ENCODE measurements at places on chromosomes 2 and 18.

- no peak for DNase-seq
Measured at GRCh38 chr18:12309683-12310198, 1.7 kb downstream of the TUBB6 start.

- no peak for DNase-seq
Measured at GRCh38 chr2:212640428-212640827, 101.8 kb upstream of the ERBB4 start.

DNA sequence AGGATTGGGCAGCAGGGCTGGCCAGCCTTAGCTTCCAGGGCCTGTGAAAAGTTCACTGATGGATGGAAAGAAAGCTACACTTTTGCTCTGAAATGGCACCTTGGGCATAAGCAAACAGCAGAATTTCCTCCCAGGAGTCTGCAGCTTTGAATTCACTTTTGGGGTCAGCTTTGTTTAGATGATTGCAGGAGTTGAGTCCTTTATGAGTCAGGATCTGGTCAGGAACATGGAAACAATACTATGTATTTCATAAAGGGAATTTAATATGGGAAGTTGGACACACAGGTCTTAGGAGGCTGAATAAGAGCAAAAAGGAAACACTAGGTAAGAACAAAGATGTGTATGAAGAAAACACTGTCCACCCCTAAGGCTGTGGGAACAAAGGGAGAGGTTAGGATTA lies 345.3 kb downstream of the TSN start:
- DNase-seq: no peak

- no peak for DNase-seq
Measured at GRCh38 chr18:51623653-51624052, 426.2 kb upstream of the MEX3C start.

- DNase-seq: no peak
Measured at GRCh38 chr2:14750433-14750832, 117.9 kb downstream of the LRATD1 start.

GRCh38 chr2:169704160-169704708 lies 10.0 kb downstream of the PHOSPHO2 start:
- no peak for DNase-seq

- no peak for DNase-seq
Measured at GRCh38 chr2:136323195-136323594, 205.2 kb upstream of the CXCR4 start.

GRCh38 chr2:1685957-1686783 lies 58.1 kb downstream of the PXDN start:
- DNase-seq: no peak

DNA sequence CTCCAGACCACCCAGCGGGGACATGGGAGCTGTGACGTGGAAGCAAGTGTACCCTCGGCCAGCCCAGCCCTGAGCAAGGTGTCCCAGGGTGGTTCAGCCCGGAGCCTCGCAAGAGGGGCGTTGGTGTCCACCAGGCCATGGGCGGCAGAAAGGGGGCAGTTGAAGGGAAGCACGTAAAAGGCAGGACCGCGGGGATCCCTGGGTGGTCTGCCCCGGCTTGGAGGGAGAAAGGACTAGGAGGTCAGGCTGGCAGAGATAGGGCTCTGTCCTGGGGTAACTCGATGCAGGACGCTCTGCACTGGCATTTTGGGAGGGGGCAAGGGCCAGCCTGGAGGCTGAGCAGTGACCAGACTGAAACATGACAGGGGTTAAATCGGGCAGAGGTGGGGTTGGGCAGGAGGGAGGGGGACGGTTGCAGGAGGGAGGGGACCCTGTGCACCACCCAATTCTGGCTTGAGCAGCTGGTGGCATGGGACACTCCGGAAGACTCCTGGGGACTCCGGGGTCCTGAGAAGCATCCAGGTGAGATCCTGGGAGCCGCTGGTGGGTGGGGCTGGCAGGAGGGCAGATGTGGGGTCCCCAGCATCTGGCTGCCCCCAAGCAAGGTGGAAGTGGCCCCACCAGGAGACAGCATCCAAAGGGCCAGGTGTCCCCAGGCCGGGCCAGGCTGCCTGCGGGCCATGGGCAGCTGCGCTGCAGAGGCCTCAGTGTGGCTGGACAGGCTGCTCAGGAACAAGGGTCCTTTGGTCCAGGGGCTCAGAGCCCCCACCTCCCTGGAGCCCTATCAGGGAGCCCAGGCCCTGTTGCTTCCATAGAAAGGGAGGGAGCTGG lies 46.8 kb upstream of the GPC1 start:
- DNase-seq: no peak

DNA sequence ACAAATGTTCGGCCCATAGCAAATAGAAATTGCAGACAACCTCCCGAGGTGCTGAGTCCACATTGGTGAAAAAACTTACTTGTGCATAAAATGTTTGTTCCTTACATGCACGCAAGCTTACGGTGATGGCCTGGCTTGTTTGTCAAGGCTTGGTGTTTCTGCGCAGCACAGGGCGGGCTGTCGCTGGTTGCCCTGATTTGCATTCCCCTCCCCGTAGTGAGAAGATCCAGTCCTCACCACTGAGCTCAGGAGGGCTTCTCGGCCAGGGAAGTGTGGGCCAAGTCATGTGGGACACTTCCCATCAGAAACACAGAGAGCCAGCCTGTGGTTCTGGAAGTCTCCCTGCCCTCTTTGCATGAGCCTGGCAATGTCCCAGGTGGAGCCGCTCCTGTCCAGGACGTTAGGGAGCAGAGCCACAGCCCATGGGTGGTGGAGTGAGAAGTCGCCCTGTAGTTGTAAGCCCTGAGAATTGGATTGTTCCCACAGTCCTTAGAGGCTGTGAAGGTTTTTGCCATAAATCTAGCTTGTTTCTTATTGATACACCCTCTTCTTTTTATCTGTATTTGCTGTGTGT lies 152.7 kb downstream of the TWIST2 start:
- DNase-seq: no peak

DNA sequence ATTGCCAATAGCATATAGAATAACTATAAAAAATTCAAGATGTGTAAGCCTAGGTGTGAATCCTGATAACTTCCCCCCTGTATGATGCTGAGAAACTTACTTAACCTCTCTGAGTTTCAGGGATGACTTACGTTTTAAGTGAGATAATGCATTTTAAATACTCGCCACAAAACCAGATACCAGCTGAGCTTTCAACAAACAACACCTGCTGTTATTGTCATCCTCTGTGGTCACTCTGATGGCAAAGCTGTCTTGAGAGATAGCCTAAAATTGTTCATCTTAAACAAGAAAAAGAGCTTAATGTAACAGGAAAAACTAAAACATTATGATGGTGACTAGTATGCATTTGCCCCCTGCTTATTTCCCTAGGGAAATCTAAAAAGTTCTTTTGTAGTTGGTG lies 131.5 kb downstream of the RAD51AP2 start:
- no peak for DNase-seq

- DNase-seq: no peak
Measured at GRCh38 chr18:42850174-42851083, 265.1 kb downstream of the RIT2 start.

GRCh38 chr2:157900203-157900602 lies 24.1 kb upstream of the ACVR1 start:
- no peak for DNase-seq

DNA sequence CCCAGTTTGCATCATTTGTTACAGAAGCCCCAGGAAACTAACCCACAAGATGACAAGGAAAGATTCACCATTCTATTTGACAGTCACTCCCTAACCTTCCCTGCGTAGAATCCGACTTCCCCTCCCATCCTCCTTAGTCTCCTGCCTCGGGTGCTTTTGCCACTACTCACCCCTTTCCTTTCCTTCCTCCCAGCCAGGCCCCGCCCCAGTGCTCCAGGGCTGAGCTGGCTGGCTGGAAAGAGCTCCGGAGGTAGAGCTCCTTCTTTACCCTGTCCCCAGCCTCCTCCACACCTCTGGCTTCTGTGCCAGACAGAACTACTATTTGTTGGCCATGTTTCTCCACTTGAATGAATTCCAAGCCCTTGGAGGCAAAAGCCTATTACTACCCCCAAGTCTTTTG lies 317.6 kb upstream of the NCKAP5 start:
- DNase-seq: no peak

GRCh38 chr2:28280619-28281018 lies 112.0 kb upstream of the FOSL2 start:
- DNase-seq: no peak

GRCh38 chr18:48490641-48491293 lies 48.1 kb upstream of the CTIF start:
- no peak for DNase-seq

GRCh38 chr18:69858897-69859296 lies 88.8 kb downstream of the CD226 start:
- DNase-seq: no peak

GRCh38 chr2:74019516-74019915 lies 34.8 kb downstream of the TET3 start:
- no peak for DNase-seq

- DNase-seq: no peak
Measured at GRCh38 chr2:212227755-212228154, 310.8 kb downstream of the ERBB4 start.

- no peak for DNase-seq
Measured at GRCh38 chr2:71665168-71666093, 212.1 kb downstream of the DYSF start.

GRCh38 chr2:65278531-65278981 lies 50.9 kb downstream of the ACTR2 start:
- DNase-seq: no peak

GRCh38 chr2:129015397-129016285 lies 697.0 kb upstream of the HS6ST1 start:
- no peak for DNase-seq

DNA sequence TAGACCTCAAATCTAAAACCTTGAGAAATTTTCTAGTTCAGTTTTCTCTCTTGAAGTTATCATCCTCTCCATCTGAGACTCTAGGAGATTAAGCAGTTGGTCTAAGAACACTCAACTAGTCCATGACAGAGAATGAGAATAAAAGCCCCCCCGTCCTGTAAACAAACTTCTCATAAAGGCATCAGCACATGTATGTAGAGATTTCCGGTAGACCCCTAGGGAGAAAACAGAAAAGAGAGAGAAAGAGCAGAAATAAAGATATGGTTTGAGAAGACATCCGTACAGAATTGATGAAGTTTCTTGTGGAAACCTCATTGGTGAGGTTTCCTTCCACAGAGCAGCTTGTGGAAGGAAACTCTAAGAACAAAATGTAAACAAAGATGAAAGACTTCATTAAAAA lies 3.2 kb upstream of the GPR155 start:
- DNase-seq: no peak

- no peak for DNase-seq
Measured at GRCh38 chr2:198534756-198535155, 730.4 kb downstream of the PLCL1 start.

- no peak for DNase-seq
Measured at GRCh38 chr2:178871536-178871935, 64.3 kb upstream of the TTN start.

- DNase-seq: no peak
Measured at GRCh38 chr18:62377131-62377807, 52.2 kb downstream of the TNFRSF11A start.
